Pancreas (tissue), 10 donors: ENCODE measurements at places on chromosomes 2 and 18. TPM values are rescaled to one million over a fixed set of nuclear protein-coding genes. Genes with fewer than 3 reads are reported as not detected.
A peak's percentile ranks its signal among the peaks of the same experiment; 100 is the strongest.

GRCh38 chr2:230650585-230651137, 62.0 kb upstream of the CAB39 start:
- H3K36me3 ChIP-seq = no peaks in the 10 kb centered on the region
- no peaks in the 10 kb centered on the region for H3K4me1 ChIP-seq
- no peaks in the 10 kb centered on the region for H3K27me3 ChIP-seq

DNA sequence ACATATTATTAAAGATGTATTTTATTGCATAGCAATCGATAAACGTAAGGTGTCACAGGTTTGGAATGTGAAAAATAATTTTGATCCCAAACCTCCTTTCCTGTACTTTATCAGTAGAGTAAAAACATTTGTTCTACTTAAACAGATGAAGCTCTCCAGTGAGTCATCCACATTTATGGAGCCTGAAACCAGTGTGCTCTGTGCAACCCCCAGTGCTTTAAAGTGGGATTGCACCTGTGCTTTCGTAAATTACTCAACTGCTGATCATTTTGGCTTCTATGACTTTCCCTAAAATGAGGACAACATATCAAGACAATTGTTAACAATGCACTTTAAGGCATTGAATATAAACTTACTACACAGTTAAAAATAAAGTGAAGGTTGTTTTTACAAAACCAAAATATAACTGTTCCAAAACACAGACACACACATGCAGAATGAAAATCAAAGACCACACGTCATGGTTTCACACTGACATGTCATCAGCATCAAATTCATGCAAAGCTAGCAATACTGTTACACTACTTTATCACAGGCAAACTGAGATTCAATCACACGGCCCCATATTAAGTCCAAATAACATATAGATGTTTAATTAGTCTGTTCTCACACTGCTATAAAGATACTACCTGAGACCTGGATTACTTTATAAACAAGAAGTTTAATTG, 9.7 kb downstream of the TMEM18 start:
- H3K27me3 ChIP-seq = no peaks in the 10 kb centered on the region
- no peaks in the 10 kb centered on the region for H3K4me1 ChIP-seq
- no peak overlapping the region for H3K27ac ChIP-seq
- no peak overlapping the region for H3K4me3 ChIP-seq
- H3K36me3 ChIP-seq = peaks cover 33% of the 10 kb centered on the region
- no peak for DNase-seq

DNA sequence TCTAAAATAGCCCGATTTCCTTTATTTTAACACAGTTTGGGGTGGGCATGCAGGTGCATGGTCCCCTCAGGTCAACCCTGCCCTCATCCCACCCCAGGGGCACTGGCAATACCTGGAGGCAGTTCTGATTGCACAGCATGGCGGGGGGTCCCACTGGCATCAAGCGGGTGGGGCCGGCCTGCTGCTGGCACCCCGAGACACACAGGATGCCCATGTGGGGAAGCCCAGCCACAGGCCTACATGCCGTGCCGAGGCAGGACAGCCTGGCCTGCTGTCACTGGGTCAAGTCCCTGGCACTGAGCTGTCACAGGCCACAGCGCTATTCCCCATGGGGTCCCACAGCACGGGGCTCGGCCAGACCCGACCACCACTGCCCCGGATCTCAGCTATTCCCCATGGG, 11.9 kb upstream of the KCNG2 start:
- no peaks in the 10 kb centered on the region for H3K36me3 ChIP-seq
- no peak overlapping the region for H3K27ac ChIP-seq
- peaks cover 17% of the 10 kb centered on the region for H3K27me3 ChIP-seq
- H3K4me1 ChIP-seq = no peaks in the 10 kb centered on the region
- DNase-seq = no peak
- no peak overlapping the region for H3K4me3 ChIP-seq

DNA sequence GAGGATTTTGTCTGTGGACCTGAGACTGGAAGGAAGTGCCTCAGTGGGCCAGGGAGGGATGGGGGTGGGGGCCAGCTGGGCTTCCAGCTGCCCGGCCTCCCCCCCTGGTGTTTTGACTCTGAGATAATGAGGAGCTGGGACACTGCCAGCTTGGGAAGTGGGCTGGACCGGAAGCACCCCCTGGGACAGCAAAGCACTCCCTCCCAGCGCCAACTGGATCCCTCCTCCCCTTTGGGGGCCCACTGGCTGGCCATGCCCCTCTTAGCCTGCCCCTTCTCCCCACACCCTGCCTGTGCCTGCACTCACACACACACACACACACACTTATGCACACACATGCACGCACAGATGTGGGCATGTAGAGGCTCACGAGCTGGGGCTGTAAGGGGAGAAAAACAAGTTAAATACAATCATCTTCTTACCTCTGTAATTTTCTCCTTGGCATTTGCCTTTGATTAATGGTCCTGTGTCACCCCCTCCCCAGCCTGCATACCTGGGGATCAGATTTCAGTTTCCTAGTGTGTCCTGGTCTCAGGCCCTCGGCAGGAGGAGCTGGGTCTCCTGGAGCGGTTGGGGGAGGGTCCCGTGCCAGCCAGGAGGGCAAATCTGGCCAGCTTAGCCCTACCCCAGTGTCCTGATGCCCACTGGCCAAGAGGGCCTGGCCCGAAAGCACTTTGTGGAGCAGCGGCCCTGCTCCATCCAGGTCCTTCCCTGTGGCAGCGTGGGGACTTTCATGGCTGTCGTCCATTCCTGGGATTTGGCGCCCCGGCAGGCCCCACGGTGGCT, 3.6 kb downstream of the ITM2C start:
- H3K4me3 ChIP-seq = no peak overlapping the region
- H3K36me3 ChIP-seq = no peaks in the 10 kb centered on the region
- no peaks in the 10 kb centered on the region for H3K27me3 ChIP-seq
- no peak for DNase-seq
- H3K27ac ChIP-seq = no peak overlapping the region

- DNase-seq = peak; percentile 74
- no peaks in the 10 kb centered on the region for H3K27me3 ChIP-seq
- peak within 1 kb of the TSS; percentile 36 for H3K4me3 ChIP-seq
- H3K4me1 ChIP-seq = no peaks in the 10 kb centered on the region
- no peaks in the 10 kb centered on the region for H3K36me3 ChIP-seq
These were observed at the start of gene ADD2 for GRCh38 chr2:70767699-70768589. ADD2 (minus strand) TSS chr2:70768200; CDS start chr2:70706408, 61,792 bp downstream.

DNA sequence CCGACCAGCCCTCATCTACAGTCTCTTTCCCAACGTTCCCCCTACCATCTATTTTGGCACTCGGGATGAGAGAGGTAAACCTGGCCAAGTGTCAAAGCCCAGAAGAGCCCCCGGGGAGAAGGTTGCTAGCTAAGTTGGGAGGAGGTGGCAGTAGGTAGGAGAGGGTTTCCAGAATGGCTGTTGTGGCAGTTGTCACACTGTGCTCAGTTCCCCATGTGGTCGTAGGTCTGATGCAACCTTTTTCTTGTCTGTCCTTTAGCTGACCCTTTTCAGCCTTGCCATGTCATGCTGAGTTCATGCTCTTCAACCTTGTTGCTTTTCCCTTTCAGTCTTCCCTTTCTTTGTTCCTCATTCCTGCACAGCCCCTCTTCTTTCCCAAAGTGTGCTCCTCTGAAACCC, 34.5 kb downstream of the TTLL4 start:
- H3K36me3 ChIP-seq = peaks cover 4% of the 10 kb centered on the region
- H3K4me1 ChIP-seq = no peaks in the 10 kb centered on the region
- no peak overlapping the region for H3K4me3 ChIP-seq
- H3K27ac ChIP-seq = peak overlapping the region; percentile 75

- H3K36me3 ChIP-seq = no peaks in the 10 kb centered on the region
- H3K27me3 ChIP-seq = no peaks in the 10 kb centered on the region
- H3K27ac ChIP-seq = peak overlapping the region; percentile 27
These were observed 72.4 kb downstream of the TGOLN2 start for GRCh38 chr2:85255456-85255812.

DNA sequence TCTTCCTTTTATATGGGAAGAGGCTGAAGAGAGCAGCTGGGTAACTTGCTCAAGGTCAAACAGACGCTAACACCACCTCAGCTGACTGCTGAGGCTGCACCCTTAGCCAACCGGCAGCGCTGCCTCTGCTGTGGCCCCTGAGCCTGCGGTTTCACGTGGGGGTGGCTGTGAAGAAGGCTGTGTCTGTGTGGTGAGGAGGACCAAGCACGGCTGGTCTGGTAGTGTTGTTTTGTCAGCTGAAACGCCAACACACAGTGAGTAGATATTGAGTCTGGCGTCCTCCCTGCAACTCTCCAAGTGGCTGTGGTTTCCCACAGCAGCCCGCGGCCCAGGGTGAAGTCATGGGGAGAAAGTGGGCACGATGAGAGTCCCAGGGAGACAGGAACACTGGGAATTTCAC, 69.6 kb downstream of the THNSL2 start:
- no peaks in the 10 kb centered on the region for H3K27me3 ChIP-seq
- no peak overlapping the region for H3K4me3 ChIP-seq
- no peaks in the 10 kb centered on the region for H3K4me1 ChIP-seq
- no peaks in the 10 kb centered on the region for H3K36me3 ChIP-seq

- H3K27me3 ChIP-seq = no peaks in the 10 kb centered on the region
- no peak overlapping the region for H3K4me3 ChIP-seq
- DNase-seq = no peak
- no peak overlapping the region for H3K27ac ChIP-seq
- H3K4me1 ChIP-seq = no peaks in the 10 kb centered on the region
These were observed 200.7 kb downstream of the TMEM163 start for GRCh38 chr2:134518101-134518500.

GRCh38 chr2:136327162-136327852, 209.4 kb upstream of the CXCR4 start:
- no peak for DNase-seq
- H3K36me3 ChIP-seq = no peaks in the 10 kb centered on the region
- H3K4me1 ChIP-seq = no peaks in the 10 kb centered on the region

- no peaks in the 10 kb centered on the region for H3K4me1 ChIP-seq
- no peak for DNase-seq
- no peak overlapping the region for H3K4me3 ChIP-seq
These were observed 369.0 kb downstream of the EPHA4 start for GRCh38 chr2:221203125-221203524.

DNA sequence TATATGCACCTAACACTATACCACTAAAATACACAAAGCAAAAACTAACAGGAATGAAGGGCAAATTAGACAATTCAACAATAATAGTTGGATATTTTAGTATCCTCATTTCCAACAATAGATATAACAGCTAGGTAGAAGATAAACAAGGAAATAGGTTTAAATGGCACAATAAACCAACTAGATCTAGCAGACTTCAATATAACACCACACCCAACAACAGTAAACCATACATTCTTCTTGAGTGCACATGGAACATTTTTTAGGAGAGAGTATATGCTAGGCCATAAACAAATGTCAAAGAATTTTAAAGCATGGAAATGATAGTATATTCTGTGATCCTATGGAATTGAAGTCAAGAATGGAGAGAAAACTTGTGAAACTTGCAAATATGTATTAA, 138.4 kb downstream of the NDUFA10 start:
- no peak for DNase-seq
- H3K27ac ChIP-seq = no peak overlapping the region
- no peaks in the 10 kb centered on the region for H3K4me1 ChIP-seq

Gene ANKRD62
- 5.2 TPM for total RNA-seq

Gene NETO1
- not detected for total RNA-seq

Gene HOXD8
- 0.19 TPM for total RNA-seq

Gene HSBP1L1
- total RNA-seq = 10.8 TPM

Gene TEKT4
- total RNA-seq = not detected

Gene ABCG5
- total RNA-seq = not detected

Gene C1GALT1C1L
- total RNA-seq = 0.23 TPM
